ENCODE measurements at places on chromosomes 3 and 15. TPM values are rescaled to one million over a fixed set of nuclear protein-coding genes. Genes with fewer than 3 reads are reported as not detected.

The KBTBD12 gene
- not detected for polyA plus RNA-seq

The PROS1 gene
- polyA plus RNA-seq, result not detected

The CFAP100 gene
- not detected for polyA plus RNA-seq

The ZCWPW2 gene
- polyA plus RNA-seq, result 0.66 TPM

The SATB1 gene
- polyA plus RNA-seq, result 89.6 TPM

The ARRDC4 gene
- 0.78 TPM for polyA plus RNA-seq

The ZBBX gene
- not detected for polyA plus RNA-seq

The TRAIP gene
- polyA plus RNA-seq, result 1.9 TPM

The CYP8B1 gene
- not detected for polyA plus RNA-seq

The MYO9A gene
- 20.3 TPM for polyA plus RNA-seq

The RBP2 gene
- polyA plus RNA-seq, result not detected

The ISY1 gene
- 91.6 TPM for polyA plus RNA-seq

The PLA2G4E gene
- polyA plus RNA-seq, result not detected

The RAD18 gene
- polyA plus RNA-seq, result 8.9 TPM

The SNX22 gene
- 0.90 TPM for polyA plus RNA-seq

The ZDHHC19 gene
- polyA plus RNA-seq, result not detected

The CHDH gene
- not detected for polyA plus RNA-seq

The FAM3D gene
- not detected for polyA plus RNA-seq

The INSYN1 gene
- polyA plus RNA-seq, result not detected

The IQCF5 gene
- not detected for polyA plus RNA-seq

The TMEM207 gene
- not detected for polyA plus RNA-seq

Measured in CD8-positive, alpha-beta memory T cell (primary cell).